Activated CD4-positive, alpha-beta T cell treated with anti-CD3 and anti-CD28 coated beads, Interleukin-2, Interleukin-6, amounts not matched to agents 100 ng/mL and 50 ng/mL, durations not matched to agents 16 hours and 8 hours (primary cell): ENCODE measurements at places on chromosomes 2 and 18.

GRCh38 chr18:40215979-40216378, 1739.1 kb upstream of the PIK3C3 start:
- DNase-seq = no peak

DNA sequence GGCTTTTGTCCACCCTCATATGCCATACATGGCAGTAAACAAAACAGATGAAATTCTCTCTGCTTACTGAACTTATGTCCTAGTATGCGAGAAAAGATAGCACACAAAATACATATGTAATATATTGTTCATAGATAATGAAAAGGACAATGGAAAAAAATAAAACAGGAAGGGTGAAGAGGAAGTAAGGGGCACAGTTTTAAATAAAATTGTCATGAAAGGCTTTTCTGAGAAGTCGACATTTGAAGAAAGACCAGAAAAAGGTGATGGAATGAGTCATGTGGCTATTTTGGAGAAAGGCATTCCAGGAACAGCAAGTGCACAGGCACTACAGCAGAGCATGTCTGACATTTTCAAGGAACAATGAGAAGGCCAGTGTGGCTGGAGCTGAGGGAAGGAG, 56.4 kb downstream of the KCNH7 start:
- no peak for DNase-seq

DNA sequence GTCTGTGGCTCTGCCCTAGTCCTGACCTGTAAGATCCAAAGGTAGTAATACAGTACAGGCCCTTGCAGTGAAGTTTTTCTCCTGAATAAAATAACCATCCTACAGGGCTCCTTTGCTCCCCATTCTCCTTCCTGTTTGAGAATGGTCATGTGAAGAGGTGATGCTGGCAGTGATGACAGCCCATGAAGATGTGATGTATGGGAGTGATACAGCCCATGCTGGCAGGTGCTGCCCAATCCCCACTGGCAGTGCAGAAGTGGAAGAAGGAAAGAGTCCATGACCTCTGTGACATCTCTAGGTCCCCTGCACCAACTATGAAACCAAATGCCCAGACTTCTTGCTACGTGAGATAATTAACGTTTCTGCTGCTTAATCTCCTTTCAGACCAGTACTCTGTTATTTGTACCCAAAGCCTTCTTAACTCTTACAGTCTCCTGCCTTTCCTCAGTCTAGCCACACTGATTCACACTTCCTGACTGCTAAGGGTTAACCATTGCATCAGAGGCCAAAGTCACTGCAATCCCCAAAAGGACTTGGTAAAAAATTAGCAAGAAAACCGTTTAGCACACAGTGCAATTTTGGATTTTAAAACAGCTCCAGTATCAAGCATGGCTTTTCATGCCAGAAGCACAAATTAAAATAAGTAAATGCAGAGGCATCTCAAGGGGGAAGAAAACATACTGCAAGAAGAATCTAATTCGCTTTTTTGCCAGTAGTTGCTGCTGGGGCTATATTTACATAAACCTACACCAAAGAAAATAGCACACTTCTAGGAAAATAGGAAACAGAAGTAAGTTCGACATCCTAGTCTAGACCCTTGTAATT, 98.0 kb downstream of the STK39 start:
- peak; percentile 29 for DNase-seq

- peak; percentile 38 for DNase-seq
Measured at GRCh38 chr2:50529600-50530218, 502.2 kb downstream of the NRXN1 start.

- no peak for DNase-seq
Measured at GRCh38 chr18:3283908-3284307, 22.0 kb downstream of the MYL12B start.

GRCh38 chr18:70411307-70411706, 122.5 kb downstream of the SOCS6 start:
- DNase-seq = no peak

DNA sequence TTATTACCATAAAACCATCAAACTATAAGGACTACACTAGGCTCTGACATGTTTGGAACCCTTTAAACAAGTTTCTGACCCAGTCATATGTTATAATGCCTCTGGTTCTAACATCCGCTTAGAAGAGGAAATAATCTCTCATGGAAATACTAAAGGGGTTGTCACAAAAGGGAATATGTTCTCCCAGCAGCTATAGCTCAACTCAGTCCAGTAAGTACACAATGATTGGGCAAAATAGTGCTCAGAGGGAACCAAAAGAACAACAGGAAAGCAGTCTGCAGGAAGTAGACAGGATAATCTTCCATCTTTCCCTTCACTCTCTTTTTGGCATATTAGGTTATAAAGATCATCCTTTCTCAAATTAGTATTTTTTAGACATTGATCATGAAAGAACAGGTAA, 4.3 kb downstream of the SRBD1 start:
- DNase-seq = no peak

- peak; percentile 59 for DNase-seq
Measured at GRCh38 chr2:179264368-179265081, at the start of gene SESTD1. SESTD1 (minus strand) TSS chr2:179264832; CDS start chr2:179191841, 72,991 bp downstream.

DNA sequence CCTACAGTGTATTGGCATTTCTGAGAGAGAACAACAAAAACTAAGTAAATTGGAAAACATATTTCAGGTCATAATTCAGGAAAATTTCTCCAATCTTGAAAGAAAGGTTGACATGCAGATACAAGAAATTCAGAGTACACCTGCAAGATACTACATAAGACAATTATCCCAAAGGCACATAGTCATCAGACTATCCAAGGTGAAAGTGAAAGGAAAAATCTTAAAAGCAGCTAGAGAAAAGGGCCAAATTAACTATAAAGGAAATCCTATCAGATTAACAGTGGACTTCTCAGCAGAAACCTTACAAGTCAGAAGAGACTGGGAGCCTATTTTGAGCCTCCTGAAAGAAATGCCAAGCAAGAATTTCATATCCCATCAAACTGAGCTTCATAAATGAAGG, 449.0 kb upstream of the MMADHC start:
- no peak for DNase-seq
